ENCODE measurements at places on chromosomes 11 and 22.
A peak's percentile ranks its signal among the peaks of the same experiment; 100 is the strongest.

- no peak for DNase-seq
Observed at GRCh38 chr11:48105096-48105990, 111.3 kb upstream of the OR4B1 start.

DNA sequence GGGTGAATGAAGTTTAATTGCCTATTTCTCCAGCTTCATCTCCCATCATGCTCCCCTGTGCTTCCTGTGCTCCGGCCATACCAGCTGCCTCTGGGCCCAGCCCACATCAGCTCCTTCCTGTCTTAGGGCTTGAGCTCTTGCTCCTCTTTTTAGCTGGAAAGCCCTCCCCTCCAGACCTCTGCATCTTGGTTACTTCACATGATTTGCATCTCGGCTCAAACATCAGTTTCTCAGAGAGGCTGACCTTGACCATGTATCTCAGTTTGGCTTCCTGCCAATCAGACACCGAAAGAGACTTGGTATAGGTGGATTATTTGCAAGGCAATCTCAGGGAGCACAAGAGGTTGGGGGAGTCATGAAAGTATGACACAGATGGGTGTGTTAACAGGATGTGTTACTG, 73.2 kb upstream of the TIMP3 start:
- no peak for DNase-seq

DNA sequence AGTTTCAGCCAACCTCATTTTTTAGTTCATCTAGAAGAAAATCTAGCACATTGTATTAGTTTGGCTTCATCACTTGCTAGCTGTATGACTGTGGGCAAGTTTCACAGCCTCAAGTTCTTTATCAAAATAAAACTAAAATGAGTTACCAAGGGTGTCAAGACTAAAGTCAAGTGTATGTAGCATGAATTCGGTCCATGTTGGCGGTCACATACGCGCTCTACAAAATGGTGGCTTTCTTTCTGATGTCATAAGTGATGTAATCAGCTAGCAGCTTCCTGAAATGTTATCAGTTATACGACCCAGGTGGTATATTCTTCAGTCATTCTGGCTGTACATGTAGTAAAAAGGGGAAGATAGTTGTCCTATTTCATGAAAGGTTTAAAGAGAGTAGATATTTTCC, 50.5 kb downstream of the POLD3 start:
- no peak for DNase-seq

DNA sequence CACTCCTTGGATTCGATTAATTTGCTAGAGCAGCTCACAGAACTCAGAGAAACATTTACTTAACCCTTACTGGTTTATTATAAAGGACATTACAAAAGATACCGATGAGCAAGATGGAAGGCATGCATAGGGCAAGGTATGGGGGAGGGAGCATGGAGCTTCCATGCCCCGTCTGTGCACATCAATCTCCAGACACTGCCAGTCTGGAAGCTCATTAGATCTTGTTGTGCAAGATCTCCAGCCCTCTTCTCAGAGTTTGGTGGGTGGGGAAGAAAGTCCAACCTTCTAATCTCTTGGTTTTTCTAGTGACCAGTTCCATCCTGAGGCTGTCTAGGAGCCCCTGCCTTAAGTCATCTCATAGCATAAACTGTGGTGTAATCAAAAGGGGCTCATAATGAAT, 190.7 kb downstream of the UVRAG start:
- DNase-seq = peak; percentile 69

- DNase-seq = no peak
Observed at GRCh38 chr11:118238929-118239328, 13.2 kb downstream of the MPZL3 start.

DNA sequence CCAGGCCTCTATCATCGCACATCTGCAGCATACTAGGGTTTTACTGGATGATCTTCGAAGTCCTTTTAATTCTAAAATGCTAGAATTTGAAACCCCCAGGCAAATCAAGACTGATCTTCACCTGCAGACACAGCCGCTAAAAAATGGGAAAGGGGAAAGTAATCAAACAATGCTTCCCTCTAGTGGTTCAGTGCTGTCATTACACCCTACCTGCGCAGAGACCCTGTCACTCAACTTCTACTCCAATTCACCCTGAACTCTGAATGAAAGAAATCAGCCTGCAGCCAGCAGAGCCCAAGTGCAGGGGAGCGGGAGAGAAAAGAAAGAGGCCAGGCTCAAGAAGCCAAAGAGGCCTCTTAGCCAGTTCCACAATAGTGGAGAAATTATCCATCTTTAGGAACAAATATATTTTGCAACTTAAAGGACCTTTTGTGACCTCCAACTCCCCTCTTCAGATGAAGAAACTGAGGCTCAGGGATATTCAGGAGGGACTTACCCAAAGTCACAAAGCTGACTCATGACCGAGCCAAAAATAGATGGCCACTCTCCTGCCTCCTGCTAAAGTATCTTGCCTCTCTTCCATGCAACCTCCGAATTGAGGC, 33.0 kb downstream of the SERGEF start:
- no peak for DNase-seq

DNA sequence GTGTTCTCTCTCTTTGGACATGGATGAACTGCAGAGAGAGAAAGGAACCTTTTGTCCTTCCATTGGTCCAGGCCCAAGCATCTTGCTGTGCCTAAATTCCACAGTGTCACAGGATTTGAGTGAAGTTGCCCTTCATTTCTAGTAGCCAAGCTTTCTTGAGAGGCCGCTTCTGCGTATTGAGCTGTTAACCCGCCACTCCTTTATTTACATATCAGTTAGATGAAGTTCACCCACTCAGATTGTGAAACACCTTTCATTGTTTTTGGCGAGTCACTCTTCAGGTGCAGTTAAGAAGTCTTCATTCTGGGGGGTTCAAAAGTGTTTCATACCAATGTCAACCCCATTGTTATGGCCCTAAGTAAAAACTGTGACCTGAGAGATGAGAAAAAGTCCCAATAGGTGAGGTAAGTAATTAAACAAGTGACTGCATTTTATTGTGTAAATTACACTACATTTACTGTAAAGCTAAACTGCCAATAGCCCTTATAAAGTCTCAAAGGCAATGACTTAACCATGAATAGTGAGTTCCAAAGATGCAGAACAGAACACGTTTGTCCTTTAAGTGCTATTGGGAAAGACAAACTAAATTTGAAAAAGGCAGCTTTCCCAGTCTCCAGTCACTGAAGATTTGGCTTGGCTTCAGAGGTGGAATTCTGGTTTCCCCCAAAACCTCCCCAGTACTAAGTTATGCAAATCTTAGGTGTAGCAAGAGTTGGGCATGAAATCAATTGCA, 61.0 kb downstream of the APIP start:
- no peak for DNase-seq

GRCh38 chr22:34638128-34638527, 427.8 kb upstream of the ISX start:
- no peak for DNase-seq

GRCh38 chr11:122779047-122779629, 59.2 kb upstream of the CRTAM start:
- no peak for DNase-seq

DNA sequence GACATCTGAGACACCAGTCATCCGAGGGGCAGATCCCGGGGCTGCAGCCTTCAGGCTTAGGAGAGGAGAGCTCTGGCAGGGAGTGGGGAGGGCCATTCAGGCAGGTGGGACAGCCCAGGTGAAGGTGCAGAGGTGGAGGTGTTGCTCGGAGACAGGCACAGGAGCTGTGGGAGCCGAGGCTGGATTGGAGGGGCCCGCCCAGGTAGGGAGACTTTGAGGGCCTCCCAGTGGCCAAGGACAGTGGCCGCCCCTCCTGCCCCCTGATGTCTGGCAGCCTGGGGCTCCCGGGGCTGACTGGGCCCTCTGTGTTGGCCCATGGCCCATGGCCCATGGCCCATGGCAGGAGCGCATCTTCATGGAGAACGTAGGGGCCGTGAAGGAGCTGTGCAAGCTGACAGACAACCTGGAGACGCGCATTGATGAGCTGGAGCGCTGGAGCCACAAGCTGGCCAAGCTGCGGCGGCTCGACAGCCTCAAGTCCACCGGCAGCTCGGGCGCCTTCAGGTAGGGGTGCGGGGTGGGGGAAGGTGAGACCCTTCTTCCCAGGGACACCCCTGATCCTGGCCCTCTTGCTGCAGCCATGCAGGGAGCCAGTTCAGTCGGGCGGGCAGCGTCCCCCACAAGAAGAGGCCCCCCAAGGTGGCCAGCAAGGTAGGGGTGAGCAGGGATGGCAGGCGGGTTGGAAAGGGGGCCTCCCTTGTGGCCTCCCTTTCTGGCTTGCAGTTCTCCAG, 13.3 kb downstream of the TMEM258 start:
- no peak for DNase-seq

DNA sequence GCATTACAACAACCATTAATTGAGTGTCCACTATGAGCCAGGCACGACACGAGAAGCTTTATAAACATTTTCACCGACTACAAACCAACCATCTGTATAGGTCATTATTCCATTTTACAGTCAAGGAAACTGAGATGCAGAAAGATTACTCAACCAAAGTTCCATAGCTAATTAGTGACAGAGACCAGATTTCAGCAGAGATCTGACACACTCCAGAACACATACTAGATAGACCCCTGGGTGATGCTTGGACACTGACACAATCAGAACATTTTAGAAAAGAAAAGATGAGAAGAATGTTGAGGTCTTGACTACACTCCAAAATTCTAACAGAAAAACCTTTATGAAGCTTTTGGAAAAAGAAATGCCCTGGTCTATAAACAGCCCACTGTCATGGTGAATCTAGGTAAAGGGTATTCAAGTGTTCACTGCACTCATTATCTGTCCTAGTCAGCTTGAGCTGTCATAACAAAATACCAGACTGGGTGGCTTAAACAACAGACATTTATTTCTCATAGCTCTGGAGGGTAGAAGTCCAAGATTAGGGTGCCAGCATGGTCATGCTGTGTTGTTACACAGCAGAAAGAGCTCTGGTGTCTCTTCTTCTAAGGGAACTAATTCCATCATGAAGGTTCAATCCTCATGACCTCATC, 89.0 kb downstream of the RELT start:
- no peak for DNase-seq

DNA sequence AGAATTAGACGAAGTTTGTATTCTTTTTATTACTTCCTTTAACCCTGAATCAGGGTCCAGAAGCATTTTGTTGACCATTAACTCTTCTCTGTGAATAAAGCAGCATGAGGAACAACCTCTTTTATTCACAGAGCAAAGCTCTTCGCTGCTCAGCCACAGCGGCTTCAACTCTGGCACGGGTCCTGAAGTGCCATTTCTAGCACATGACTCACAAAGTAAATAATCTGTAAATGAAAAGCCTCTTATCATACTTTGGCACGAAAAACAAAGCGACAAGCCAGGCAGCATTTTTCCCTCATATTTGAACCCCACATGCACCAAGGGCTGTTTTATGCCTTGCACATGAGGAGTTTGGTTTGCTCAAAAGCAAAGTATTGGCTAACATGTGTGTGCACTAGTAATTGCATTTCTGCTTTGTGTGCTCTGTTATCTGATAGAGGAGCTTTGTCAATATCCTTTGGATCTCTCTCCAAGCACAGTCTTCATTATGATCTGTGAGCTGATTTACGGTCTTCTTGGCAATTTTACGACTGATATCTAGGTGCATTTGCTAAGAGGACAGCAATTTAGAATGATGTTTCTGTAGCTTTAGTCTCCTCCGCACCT, 33.0 kb upstream of the APOBEC3A start:
- peak; percentile 91 for DNase-seq

DNA sequence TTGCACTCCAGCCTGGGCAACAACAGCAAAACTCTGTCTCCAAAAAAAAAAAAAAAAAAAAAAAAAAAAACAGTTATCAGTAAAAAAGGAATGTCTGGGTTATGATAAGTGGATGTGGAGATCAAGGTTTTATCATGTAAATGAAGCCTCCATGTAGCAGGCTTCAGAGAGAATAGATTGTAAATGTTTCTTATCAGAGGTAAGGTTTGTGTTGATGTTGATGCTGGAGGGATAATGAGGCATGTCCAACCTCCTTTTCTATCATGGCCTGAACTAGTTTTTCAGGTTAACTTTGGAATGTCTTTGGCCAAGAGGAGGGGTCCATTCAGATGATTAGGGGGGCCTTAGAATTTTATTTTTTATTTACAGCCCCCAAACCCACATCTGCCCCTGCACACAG, 35.4 kb upstream of the TREH start:
- DNase-seq = no peak

DNA sequence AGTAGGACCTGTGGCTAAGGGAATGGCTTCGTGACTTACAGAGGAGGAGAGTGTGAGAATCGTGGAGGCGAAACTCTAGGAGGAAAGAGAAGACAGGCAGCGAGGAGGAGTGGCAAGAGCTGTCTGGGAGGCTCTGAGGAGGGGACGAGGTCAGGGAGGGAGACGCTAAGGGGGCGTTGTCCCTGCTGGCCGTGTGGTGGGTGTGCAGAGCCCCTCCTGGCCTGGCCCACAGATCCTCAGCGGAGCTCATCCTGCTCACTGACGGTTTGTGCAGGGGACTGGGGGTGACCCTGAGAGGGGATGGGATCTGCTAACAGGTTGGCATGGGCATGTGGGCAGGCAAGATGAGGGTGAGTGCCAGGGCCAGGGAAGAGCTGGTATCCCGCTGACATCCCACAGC, 56.5 kb upstream of the PRR5 start:
- DNase-seq = no peak

DNA sequence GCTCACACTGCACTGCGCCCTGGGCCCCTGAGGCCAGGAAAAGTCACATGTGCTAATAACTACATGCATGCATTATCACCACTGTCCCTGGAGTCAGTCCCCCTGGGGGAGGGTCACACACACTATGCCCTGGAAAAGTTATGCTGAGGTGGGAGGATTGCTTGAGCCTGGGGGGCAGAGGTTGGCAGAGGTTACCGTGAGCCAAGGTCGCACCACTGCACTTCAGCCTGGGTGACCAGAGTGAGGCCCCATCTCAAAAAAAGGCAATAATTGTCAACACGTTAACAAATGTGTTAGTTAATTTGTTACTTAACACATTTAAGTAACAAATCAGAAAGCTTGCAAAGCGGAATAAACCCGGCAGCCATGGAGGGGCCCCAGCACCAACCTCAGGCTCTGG, 13.3 kb upstream of the SEC14L6 start:
- DNase-seq = no peak

- DNase-seq = no peak
Observed at GRCh38 chr11:60168306-60168705, 14.6 kb downstream of the MS4A6A start.

DNA sequence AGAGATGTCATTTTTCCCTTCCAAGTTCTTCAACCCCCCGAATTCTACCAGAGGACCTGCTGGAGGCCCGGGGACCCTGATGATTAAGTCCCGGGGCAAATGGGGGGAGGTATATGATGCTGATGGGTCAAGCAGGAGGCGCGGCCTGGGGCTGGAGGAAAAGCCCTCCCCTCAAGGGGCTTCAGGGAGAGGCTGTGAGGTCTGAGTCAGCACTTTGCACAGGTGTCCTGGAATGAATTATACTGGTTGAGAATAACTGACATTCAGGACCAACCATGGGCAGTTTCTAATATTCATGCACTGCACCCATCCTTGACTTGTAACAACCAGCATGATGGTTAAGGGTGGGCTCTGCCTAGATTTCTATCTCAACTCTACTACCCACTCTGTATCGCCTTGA, 146.8 kb upstream of the SYT13 start:
- no peak for DNase-seq

DNA sequence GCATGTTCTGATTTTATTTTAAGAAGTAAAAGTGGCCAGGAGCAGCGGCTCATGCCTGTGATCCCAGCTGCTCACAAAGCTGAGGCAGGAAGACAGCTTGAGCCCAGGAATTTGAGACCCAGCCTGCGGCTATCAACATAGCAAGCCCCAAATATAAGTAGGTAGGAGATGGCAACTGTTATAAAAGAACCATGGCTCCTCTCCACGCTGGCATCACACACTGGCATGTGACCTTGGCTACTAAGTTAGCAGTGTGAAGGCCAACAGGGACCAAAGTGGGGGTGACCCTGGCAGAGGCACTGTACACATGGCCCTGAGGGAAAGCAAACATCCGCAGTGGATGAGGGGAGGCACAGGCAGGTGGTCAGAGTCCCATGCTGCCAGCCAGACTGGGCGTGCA, 33.0 kb downstream of the TPST2 start:
- no peak for DNase-seq

Data from iris pigment epithelial cell (primary cell).